GM19239 (cell line): ENCODE measurements at places on chromosomes 13 and 19.
A peak's percentile ranks its signal among the peaks of the same experiment; 100 is the strongest.

GRCh38 chr13:44651209-44651608, 75.1 kb upstream of the TSC22D1 start:
- no peak for DNase-seq

DNA sequence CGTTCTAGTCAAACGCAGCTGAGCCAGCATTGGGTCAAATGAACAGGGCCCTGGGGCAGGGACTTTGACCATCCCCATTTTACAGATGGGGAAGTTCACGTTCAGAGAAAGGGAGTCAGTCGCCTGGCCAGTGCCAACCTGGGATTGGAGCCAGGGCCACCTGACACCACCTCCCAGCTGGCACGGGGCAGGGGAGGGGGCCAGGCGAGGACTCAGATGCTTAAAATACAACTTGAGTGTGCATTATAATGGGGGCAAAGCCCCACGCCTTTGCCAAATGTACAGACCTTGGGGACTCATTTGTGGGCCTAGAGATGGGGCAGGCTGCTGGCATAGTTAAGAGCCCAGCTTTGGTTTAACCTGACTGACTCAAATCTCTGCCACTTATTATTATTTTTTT, 14.6 kb downstream of the PRR12 start:
- DNase-seq, result no peak

DNA sequence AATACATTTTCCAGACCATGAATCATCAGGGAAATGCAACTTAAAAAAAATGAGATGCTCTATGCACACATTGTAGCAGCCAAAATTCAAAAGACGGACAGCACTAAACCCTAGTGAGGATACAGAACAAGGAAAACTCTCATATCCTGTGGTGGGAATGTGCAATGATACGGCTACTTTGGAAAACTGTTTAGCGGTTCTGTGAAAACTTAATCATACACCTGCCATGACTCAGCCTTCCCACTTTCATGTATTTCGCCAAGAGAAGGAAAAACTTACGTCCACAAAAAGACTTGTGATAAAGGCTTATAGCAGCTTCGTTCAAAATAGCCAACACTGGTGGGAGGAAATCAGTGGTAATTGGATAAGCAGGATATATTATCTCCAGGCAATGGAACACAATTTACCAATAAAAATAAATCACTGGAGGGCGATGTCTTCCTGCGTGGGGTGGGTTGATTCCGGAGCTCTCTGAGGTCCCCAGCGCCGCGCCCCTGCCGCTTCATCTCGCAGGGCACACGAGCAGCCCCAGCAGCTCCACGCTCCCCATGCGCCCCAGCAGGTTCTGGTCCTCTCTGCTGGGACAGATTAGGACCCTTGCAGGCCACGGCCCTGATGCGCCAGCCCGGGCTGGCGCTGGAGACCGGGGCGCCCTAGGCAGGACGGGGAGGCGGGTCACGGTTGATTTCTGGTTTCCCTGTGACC, 97.2 kb upstream of the ARHGEF7 start:
- DNase-seq, result no peak

DNA sequence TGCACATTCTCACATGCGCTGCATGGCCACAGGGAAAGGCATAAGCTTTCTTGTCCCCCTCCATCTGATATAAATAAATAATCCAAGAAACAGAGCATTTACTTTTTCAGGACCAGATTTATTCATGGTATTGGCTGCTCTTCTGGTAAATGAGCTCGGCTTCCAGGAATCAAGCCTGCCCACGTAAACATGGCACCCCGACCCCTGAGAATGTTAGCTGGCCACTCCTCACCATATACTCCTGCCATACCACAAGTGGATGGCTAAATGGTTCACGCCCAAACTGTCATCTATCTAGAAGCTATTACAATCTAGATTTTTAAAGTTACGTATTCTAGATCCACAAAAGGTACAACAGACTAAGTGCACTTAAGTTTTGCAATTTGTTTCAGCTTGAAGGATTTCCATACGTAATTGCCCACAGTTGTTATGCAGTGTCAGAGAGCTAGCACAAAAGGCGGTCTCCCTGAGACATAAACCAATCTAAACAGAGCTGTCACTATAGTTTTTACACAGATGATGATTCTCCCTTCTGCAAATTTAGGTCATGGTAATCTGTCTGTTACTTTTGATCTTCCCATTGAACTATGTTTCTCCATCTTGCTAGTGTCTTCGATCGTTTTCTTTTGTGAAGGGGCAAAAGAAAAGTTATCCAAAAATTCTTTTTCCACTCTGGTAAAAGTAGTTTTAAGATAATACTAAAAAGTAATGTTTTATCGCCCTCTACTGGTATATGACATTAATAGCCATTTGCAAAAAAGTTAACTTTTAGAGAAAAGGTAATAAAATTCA, 16.2 kb upstream of the FOXO1 start:
- DNase-seq, result no peak

GRCh38 chr13:73633817-73634460, 500.3 kb downstream of the KLF12 start:
- DNase-seq, result no peak

- no peak for DNase-seq
Measured at GRCh38 chr13:98068521-98068920, 74.4 kb upstream of the FARP1 start.

DNA sequence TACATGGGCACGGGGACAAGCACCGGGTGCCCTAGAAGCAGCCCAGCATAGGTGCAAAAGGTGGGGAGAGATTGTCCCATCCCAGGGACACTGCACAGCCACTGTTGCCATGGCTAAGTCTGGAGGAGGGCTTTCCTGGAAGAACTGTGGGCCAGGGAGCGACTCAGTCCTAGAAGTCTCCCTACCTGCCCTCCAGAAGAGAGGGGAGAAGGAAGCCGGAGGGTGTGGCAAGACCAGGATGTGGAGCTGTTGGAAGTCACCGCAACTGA, 2.3 kb upstream of the FBN3 start:
- DNase-seq, result no peak

DNA sequence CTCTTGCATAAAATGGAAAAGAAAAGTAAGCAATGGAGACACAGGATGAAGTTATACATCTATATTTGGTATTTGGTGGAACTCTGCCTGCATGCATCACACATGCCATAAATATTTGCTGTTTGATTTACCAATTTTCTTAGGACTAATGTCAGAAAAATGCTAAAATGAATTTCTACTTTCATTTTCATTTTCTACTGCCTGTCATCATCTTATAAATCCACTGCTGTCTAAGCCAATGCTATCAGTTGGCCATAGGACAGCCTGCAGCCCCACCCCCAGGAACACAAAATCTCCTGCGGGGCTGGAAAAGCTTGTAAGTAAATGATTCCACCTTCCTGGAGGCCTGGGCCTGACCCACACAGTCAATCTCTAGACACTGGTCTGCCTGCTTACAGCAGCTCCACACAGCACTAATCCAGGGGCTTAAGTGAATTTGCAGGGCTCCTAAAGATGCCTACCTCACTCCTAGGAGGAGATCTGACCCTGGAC, 122.0 kb downstream of the ENOX1 start:
- peak; percentile 2 for DNase-seq

GRCh38 chr13:25707726-25708125, 336.0 kb downstream of the ATP8A2 start:
- no peak for DNase-seq

- DNase-seq, result no peak
Measured at GRCh38 chr19:21581646-21582240, 76.3 kb downstream of the ZNF429 start.

DNA sequence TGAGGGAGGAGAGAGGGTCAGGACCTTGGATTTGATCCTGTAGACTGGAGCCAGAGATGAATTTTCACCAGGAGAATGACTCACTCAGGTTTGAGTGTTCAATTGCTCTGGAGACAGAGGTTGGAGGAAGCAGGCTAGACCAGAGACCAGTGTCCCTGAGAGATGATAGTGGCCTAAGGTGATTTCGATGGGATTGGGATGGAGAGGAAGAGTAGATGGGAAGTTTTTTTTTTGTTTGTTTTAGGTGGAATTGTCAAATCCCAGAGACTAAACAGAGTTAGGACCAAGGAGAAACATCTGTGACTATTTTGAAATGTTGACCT, 2.3 kb downstream of the CEBPG start:
- no peak for DNase-seq

GRCh38 chr19:51111606-51112005, 3.4 kb upstream of the CTU1 start:
- DNase-seq, result no peak

- DNase-seq, result no peak
Measured at GRCh38 chr19:3097442-3097871, 3.3 kb downstream of the GNA11 start.

DNA sequence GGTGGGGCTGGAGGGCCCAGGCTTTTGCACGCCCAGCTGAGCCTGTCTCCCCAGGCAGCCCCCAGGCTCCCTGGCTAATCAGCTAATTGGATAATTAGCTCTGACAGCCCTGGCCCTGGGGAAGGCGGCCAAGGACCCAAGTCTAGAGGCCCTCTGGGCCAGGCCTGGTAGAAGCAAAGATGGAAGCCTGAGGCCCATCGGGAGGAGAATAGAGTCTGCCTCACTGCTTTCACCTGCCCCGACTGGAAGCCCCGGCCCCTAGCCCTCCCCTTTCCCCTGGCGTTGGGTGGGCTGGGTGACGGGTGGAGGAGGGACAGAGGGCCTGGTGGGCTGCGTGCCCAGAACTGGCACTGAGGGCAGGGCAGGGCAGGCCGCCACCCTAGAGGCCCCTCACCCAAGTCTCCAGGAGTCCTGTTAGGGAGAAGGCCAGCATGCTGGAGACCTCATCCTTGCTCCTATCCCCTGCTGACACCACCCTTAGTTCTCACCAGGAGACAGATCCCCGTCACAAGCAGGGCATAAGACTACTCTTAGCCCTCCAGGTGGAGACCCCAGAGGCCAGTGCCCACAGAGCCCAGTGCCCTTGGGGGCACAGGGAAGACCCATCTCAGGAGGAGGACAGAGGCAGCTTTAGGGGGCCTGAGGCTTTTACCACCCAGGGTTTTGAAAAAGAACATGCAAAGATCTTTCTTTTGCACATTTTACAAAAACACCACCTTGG, 12.0 kb downstream of the LYL1 start:
- no peak for DNase-seq

GRCh38 chr13:32316028-32316339, 676 bp downstream of the BRCA2 start:
- peak; percentile 24 for DNase-seq

DNA sequence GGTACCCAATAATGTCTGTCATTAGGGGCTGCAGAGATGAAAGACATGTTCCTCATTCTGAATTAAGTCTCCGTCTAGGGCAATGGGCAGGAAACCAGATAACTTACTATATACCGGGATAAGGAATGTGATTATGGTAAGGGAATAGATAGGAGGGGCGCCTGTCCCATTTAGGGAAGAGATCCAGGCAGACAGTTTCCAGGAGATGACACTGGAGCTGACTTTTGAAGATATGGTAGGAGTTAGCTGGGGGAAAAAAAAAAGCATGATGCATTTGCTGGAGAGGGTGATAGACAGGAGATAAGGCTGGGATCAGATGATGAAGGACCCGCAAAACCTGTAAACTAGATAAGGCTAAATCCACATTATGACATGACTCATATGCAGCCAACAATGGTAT, 340.7 kb downstream of the DCT start:
- no peak for DNase-seq

GRCh38 chr13:54945973-54946372, 1917.4 kb downstream of the OLFM4 start:
- DNase-seq, result no peak
